ENCODE measurements at places on chromosomes 1 and 21. TPM values are rescaled to one million over a fixed set of nuclear protein-coding genes. Genes with fewer than 3 reads are reported as not detected.

TRIM45 gene
- not detected for total RNA-seq

DNAJC11 gene
- total RNA-seq = 65.6 TPM

VTCN1 gene
- not detected for total RNA-seq

DNA sequence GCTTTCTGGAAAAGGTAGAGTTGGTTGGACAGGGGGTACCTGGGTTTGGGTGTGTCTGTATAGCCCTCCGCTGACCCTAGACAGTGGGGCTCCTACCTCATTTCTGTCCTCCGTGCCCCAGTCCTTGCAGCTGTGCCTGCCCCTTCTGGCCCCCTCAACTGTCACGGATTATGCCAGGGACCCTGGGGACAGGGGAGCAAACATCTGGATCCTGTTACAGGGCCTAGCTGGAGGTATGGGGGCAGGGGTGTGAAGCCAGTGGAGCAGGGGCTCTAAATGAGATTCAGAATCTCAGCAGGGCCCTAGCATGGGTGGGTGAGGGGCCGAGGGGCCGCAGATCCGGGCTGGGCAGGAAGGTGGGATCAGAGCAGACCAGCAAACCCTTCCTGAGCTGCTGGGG, 81.0 kb downstream of the TAS1R2 start:
- DNase-seq = no peak

DNA sequence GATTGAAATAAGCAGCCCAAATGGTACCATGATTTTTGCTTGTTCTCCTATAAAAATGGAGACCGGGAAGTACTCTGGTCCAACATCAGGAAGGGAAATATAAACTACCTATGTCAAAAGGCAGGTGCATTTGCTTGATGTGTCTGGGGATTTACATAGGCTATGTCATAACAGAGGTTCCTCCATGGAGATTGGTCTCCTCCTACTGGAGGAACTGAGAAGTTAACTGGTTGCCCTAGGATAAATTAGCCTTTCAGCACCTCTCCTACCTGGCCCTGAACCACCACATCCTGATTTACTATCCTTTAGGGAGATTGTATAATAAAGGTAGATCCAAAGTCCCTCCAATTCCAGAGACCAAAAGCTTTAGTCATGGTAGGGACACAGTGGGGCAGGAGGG, 1109.3 kb upstream of the B3GALT2 start:
- DNase-seq = peak; percentile 83

DNA sequence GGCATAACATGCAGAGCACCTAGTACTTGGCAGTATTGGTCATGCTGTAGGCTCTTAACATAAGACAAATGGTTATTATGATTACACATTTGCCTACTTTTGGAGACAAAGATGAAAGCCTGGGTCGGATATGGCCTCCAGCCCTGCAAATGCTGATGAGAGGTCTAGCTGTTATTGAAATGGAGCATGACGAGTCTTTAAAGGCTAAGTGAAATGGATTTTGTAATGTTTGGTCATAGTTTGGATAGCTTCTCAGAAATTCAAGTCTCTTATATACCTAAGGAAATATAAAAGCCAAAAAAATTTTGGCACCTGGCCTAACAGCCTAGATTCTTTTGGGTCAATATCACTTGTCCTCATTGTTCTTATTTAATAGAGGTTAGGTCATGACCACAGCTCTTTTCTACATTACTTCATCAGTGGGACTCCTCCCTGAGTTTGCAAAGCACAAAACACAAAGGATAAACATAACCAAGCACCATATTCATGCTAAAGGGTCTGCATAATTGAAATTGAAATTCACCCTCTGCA, 69.2 kb upstream of the WLS start:
- no peak for DNase-seq

DNA sequence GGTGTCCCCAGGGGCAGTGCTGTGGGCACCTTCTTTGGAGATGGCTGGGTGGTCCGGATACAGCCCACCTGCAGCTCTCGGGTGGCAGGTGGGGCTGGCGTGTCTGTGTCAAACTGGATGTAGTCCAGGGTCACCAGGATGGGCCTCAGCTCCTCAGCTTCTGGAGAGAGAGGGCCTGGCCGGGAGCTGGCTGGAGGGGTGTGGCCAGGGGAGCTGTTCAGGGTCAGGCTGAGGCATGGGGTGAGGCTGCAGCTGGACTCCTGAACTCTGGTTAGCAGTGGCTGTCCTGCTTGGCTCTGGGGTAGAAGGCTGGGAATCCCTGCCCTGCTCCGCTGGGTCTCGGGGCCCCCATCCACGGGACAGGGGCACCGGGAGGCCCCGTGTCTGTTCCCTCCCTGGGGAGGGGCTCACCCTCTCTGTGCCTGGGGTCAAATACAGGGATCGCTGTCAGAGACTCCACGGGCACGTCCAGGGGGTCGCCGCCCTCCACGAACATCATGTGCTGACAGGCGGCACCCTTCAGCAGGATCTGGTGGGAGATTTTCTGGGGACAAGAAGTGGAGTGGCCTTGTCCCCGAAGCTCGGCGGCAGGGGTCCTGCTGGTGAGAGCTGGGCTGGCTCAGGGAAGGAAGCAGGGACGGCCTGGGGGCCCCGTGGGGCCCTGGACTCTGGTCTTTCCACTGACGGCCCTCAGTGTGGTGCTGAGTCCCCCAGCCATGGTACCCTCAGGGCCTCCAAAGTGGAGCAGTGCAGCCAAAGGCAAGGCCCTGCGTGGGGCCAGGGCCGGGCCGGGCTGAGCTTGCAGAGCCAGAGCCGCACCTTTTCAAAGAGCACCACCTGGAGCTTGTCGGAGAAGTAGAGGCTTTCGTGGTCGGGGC, 4.1 kb upstream of the TMEM52 start:
- no peak for DNase-seq

DNA sequence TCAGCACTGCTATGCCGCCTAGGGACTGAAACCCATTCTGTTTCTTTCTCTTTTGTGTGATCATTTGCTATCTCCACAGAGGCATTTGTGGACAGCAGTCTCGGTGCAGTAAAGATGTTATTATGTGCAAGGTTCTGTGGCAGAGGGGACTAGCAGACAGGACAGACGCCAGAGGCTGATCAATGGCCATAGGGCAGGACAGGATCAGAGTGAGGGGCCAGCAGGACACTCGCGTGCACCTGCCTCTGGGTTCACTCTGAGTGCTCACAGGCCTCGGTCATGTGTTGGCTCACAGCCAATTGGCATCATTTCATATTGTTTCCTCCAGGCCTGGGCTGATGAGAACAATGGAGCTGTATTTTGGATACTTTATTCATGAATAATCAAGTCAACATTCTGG, 212.6 kb downstream of the TGFB2 start:
- DNase-seq = no peak

DNA sequence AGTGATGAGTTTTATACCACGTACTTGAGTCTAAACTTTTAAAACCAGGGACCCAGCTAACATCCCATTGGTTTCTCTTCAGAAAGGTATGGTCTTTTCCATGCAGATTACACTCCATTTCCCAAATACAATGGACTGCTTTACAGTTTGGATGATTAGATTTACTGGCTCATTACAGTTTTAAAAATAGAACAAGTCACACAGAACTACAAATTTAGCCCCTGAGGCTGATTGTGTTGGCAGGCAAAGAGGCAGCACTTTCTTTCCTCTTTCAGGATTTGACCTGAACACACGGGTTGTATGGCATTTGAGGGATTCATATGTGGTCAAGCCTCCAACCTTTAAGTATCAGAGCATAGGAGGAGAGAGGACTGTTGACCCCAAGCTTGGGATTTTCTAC, 21.8 kb upstream of the VTCN1 start:
- DNase-seq = no peak

- peak; percentile 65 for DNase-seq
These were observed 121.0 kb upstream of the IRF2BP2 start for GRCh38 chr1:234730770-234731568.

DNA sequence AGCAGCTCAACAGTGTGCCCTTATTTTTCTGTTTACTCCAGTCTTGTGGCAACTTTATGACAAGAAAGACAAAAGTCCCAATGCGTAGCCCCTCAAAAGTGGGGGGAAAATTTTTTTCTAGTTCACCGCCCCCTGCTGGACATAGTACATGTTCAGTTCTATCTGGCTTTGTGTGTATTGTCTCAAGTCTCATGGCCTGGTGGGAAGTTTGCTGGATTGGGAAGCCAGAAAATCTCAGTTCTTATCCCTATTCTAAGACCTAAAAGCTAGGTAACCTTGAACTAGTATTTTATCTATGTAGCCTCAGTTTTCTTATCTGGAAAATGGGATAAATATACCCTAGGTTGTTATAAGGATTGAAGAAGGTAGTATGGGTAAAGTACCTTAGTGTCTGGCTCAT, 55.8 kb upstream of the LDLRAP1 start:
- peak; percentile 53 for DNase-seq

All from OCI-LY7 (cell line).